ENCODE measurements at places on chromosomes 12 and 14.
A peak's percentile ranks its signal among the peaks of the same experiment; 100 is the strongest.

DNA sequence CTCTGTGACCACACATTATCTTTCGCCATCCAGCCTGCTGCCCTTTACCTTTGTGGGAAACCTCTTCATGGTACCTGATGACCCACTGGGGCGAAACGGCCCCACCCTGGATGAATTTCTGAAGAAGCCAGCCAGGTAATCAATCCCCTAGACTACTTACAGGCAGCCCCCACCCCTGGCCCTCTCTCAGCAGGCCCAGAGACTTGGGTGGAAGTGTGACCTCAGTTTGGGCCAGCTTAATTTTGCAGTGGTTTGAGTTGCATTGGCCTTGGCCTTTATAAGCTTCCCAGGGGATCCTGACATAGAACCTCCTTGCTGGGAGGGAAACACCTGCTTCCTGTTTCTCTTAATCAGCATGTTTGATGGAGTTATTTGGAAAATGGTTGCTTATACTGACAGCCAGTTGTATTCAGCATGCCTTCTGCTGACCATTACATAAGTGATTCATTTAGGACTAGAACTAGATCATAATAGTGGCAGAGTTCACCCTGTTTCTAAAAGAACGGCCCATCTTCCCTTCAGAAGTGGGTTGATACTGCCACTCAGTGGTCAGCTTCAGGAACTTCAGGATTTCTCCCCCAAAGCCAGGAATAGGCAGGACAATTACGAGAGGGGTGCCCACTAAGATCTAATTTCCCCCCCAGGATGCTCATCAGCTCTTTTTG, 6.1 kb downstream of the SDR39U1 start:
- DNase-seq: peak; percentile 57

DNA sequence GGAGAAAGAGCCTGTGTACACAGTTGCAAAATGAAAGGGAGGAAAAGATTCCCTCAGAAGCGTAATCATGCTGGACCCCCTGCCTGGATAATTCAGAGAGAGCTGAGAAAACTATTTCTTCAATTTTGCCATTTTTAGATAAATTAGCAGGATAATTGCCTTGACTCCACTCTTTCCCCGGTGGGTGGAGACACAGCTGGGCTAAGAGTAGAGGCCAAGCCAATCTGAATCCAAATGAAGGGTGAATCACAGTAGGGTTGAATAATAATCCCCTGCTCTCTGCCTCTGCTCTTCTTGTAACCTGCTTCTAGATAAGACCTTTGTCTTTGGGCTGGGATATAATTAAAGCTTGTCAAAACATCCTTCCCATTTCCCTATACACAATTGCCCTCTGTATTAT, 150.1 kb downstream of the CAPZA3 start:
- no peak for DNase-seq

DNA sequence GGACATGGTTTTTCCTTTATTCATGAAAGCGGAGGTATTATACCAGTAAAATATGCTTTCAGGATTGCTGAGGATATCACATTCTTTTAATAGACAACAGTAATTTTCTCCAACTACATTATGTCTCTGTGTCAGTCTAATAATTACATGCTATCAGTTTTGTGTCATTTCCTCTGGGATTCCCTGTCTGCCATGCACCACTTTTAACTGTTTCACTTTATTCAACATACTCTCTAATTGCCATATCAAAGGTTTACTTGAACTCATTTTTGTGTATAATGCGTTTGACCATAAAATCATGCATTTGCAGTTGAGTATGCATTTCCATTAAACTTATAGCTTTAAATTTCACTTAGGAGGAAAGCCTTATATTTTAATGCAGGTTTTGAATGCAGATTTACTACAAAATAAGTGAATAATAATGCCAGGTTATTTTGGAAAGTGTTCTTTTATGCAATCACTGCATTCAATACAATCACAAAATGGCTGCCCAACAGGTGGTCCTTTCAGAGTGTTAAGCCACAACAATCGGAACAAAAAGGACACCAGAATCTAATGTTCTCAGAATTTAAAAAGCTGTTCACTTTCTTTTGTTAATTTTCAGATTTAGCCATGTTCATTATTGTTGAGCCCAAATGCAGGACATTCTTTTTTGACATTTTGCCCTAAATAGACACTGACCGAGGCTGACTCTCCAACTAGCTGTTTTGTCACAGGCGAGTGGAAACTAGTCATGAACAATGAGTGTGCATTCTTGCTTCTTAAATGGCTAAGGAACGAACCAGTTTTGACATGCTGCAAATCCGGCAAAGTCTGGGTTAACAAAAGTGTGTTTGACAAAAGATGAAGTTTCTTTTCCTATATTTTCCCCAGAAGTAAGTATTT, 40.9 kb downstream of the MBIP start:
- DNase-seq: no peak

GRCh38 chr14:99672506-99673304, 11.4 kb upstream of the CYP46A1 start:
- DNase-seq: no peak

GRCh38 chr14:78450669-78451318, 280.6 kb downstream of the NRXN3 start:
- no peak for DNase-seq

DNA sequence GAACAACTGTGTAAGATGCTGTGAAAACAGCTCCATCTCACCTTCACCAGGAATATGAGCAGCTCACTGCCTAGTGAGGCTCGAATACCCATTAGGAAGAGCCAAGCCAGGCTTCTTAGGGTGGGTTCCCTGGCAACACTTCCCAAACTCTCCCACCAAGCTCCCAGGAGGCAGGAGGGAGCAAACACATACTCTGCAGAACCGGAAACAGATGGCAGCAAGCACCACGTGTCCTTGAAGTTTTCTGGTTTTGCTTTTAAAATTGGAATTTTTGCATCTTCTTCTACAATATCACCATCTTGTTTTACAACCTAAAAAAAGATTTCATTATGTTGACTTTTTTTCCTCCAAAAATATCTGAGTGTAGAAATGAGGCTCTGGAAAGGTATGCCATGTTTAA, 186.7 kb downstream of the ZFP36L1 start:
- DNase-seq: no peak

DNA sequence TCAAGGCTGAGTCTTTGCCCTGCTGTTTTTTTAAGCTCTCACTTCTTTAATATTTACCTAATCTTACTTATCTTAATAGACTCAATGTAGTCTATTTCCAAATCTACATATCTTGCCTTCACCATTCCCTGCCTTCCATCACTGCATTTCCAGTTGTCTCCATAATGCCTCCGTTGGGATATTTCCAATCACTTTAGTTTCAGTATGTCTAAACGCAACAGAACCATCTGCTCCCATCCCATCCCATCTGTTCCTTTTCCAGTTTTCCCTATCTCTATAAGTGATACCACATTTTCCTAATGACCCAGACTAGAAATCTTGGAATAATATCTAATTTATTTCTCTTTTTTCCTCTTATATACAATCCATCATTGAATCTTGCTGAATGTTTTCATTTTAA, 15.1 kb upstream of the CCDC198 start:
- no peak for DNase-seq

- DNase-seq: peak; percentile 21
Observed at GRCh38 chr14:60862283-60862682, 118.6 kb downstream of the TRMT5 start.

DNA sequence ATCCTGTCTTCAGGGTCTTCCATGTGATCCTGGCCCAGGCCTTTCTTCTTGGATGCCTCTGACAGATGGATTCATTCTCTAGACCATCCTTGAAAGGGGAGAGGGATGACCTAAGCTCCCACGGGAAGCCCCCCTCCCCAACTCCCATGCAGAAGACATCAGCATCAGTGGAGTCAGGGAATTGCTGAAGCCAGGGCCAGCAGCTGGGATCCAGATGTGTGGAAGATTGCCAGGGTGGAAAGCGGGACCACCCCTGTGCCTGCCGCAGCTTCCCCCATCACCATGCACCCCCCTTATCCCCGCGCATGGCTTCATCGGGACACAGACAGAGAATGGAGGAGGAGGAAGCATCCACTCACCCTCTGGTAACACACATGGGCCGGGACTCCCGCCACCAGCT, 183.6 kb upstream of the PRMT8 start:
- DNase-seq: no peak

GRCh38 chr14:65206448-65207096, 104.3 kb upstream of the MAX start:
- DNase-seq: no peak

Data from smooth muscle cell of the brain vasculature (primary cell).